ENCODE measurements at places on chromosomes 16 and 17.
A peak's percentile ranks its signal among the peaks of the same experiment; 100 is the strongest.

DNA sequence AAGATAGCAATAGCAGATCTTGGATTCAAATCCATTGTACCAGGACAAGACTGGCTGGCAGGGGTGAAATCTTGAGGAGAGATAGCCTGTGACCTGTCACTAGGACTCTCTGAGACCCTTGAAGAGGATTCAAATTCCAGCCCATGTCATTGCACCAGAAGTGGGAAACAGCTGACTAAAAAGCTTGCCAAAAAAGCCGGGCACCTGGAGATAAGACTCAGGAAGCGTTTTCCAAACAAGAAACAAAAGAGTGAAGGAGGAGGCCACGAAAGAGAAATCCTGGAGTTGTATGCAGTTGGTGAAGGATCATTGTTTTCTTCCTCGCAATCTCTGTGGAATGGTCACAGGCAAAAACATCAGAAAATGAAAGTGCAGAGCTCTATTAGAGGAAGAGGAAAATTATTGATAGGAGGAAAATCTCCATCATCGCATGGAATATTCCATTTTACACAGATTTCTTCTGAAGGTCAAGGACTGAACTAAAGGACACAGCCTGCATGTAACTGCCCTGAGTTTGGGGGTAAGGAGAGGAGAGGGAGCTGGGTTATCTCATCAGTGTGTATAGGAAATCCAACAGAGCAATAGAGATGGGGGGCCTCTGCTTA lies 9.0 kb upstream of the WSB1 start:
- no peak for DNase-seq

DNA sequence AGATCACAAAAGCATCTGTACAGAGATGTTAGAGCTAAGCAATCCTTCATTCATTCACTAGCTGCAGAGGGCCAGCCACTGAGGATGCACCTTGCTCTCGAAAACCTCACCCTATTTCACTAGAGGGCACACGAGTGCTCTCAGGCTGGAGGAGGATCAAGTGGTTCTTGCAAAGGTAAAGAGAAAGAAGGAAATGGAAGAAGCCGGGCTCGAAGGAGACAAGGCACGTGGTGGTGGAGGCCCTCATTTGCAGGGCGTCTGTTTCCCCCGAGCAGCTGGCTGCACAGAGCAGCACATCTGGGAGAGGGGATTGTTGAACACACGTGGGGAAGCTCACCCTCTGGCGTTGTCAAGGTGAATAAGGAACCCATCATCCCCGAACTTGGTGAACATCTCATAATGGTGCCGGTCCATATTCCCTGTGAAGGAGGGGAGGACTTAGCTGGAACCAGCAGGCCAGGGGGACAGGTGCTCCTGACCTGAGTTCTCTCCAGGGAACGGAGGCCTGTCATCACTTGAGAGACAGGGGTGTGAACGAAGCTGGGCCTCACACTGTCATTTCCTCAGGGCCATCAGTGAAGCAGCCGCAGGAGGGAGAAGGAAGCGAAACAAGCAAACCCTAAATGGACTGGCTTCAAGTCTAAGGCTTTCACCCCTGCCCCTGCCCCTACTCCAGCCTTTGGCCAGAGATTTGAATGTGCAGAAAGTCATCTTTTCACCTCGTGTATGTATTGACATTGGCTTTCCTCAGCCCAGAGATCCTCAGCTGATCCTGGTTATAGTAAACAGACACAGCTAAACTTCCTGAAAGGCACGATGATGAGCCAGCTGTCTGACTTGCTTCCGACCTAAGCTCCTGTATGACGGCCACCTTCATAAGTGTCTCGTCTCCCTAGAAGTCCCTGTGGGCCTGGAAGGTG lies 27.6 kb downstream of the PRKAR1A start:
- peak; percentile 28 for DNase-seq

DNA sequence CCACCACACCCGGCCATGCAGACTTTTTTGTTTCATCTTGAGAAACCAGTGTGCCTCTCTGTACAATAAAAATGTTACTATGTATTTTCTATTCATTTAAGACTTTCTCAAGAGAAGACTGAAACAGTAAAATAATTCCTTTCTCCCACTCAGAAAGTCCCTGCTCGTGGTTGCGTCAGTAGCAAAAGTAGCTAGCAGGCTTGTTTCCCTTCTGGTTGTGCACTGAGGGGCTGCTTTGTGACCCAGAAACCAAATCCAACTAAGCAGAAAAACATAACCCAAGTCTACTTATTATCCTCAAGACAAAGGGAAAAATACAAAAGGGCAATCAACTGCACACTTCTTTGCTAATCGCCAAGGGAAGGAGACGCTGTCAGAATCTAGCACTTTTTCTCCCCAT lies 3.4 kb upstream of the PNPO start:
- no peak for DNase-seq

DNA sequence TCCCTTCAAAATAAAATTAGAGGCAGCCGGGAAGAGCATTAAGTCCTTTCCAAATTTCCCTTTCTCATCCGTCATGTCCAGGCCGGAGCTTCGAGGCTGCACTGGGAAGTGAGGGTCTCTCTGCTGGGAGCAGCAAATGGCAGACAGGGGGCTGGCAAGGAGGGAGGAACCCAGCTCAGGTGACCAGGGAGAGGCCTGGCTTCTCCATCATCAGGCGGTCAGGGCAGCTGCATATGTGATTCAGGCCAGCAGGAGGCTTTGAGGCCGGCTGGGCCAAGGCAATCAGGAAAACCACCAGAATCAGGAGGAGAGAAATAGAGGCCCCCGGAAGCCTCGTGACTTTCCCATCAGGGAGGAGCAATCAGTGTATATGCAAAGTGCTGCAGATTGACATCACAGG lies 85.0 kb upstream of the RPL38 start:
- DNase-seq: no peak

DNA sequence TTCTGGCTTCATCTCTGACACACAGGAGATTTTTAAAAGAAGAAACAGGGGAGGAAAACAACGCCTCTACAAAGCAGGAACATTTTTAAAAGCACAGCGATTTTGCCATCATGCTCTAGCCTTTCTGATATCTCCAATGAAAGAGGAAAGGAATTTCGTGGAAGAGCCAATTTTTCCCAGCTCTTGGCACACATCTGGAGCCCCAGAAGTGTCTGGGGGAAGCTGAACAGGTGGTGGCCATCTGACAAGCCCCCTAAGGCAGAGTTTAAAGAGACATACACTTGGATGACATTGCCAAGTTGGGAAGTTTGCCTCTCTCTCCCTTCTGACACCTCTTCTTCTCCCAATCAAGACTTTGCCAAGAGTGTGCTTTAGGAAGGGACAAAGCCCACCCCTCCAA lies 82.1 kb downstream of the CCT6B start:
- DNase-seq: no peak

GRCh38 chr17:29612404-29613280 lies 10.1 kb downstream of the CORO6 start:
- no peak for DNase-seq

DNA sequence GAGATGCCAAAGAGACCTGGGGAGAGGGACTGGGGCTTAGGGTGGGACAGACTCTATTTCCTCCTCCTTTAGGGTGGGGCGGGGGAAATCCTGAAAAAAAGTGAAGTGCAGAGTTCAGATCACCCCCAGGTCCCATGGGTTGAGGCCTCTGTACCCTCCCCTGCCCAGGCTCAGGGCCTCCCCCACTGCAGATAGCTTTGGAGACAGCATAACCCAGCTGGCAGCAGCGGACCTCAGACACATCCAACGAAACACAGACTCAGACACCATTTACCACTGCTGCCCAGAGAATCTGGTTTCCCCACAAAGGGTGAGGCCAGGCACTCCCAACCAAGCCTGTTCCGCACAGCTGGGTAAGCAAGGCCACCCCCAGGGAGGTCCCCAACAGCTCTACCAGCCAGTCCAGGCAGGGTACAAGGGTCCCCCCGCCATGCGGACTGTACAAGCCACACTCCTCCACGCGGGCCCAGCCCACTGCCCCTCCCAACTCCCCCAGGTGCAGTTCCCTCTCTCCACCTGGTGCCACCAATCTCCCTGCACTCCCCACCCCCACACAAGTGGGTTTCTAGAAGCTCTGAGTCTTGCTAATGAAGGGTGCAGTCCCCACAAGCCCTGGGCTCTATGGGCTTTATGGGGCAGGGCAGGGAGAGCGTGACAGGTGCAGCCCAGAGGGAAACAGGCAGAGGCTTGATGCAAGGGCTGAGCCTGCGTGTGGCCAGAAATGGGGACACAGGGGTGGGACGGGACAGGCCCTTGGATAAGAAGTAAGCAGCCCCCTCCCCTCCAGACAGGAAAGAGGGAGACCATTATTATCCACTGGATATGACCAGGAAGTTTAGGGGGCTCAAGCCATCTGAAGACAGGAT lies 8.9 kb downstream of the RHBDF2 start:
- peak; percentile 33 for DNase-seq

DNA sequence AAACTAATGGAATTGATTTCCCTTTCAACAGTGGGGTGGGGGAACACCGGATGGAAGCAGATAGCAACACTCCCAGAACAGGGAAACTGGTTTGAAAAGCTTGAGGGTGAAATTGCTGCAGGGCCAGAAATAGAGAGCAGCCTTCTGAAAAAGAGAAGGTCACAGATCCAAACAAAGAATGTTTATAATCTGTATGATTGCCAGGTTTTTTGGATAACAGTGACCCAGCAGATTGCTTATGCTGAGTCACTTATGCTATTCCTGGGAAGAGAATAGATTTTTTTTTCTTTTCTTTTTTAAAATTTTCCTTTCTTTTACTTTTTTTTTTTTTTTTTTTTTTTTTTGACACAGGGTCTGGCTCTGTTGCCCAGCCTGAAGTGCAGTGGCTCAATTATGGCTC lies 641.3 kb downstream of the KCNJ2 start:
- no peak for DNase-seq

DNA sequence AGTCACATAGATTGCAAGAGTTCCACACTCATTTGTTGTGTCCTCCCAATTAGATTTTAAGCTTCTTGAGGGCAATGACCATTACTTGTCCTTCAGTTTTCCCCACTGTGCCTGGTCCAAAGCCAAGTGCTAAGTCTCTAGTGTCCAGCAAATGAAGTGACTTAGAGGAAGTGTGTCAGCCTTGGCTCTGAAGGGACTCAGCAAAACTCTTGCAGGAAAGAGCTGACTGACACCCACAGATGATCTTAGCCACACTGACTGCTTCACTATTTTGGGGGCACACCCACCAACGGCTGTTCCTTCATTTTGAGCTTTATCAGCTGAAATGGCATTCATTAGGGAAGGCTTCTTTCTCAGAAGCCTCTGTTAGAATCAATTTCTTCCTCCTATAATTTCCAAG lies 358.1 kb downstream of the UTP18 start:
- DNase-seq: no peak

GRCh38 chr17:83183145-83183948 lies 103.9 kb downstream of the METRNL start:
- no peak for DNase-seq

- DNase-seq: no peak
Observed at GRCh38 chr17:897970-898619, 81.5 kb downstream of the NXN start.

DNA sequence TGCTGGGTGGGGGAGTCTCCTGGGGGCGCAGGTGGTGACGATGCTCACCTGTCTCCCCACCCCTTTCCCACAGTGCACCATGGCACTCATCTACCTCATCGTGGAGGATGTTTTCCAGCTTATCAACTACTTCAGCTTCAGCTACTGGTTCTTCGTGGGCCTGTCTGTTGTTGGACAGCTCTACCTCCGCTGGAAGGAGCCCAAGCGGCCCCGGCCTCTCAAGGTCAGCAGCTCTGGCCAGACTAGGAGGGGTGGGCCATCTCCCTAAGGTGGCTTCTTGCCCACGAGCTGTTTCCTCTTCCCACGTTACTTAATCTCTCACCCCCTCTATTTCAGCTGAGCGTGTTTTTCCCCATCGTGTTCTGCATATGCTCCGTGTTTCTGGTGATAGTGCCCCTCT lies 14.5 kb downstream of the SLC7A6OS start:
- DNase-seq: no peak

DNA sequence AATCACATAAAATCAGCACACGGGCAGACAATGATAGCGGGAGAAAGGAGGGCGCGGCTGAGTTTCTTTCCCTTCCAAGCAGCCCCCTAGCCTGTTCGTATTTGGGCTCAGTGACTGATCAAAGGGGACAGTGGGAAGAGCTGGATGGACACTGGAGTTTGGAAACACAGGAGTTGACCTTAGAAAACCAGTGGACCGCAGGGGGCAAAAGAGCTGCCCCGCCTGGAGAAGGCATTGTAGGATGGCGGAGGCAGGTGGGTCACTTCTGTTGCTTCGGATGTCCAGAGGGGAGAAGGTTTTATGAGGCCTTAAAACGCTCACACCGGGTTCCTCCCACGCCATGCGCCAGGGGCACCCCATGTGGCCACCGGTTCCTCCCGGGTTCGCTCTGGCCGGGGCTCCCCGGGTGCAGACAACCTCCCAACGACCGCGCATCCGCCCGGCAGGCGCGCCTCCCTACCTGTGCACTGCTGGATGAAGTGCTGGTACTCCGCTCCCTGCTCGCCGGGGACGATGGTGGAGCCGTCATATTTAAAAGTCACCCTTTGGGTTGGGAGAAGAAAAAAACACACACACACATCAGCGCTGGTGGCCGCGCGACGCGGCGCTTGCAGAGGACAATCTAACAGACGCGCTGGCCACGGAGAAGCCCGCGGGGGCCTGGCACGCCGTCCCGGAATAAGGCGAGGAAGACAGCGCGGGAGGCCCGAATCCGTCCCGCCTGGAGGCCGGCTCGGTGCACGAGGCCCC lies 662 bp downstream of the COTL1 start:
- no peak for DNase-seq

DNA sequence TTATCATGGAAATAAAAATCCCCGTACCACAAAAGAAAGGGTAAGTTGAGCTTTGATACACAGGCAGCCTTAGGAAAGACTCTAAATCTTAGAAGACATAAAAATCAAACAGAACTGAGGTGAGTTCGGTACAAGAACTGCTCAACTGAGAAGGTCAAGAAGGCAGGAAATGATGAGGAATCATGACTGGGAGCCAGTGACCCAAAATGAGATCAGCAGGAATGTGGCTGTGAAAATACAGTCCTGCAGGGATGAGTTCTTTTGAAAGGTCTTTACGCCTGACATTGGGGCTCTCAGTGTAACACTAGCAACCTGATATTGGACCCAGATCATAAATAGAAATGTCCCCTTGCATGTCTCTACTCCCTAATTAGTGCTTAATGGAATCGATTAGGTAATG lies 56.3 kb upstream of the CDH11 start:
- DNase-seq: no peak

GRCh38 chr16:4323845-4324488 lies 8.1 kb downstream of the GLIS2 start:
- DNase-seq: no peak

- no peak for DNase-seq
Observed at GRCh38 chr17:70202840-70203239, 33.5 kb downstream of the KCNJ2 start.

GRCh38 chr16:12090151-12090530 lies 113.6 kb downstream of the SNX29 start:
- no peak for DNase-seq

- no peak for DNase-seq
Observed at GRCh38 chr17:31310886-31311285, 3.0 kb downstream of the EVI2B start.
